Activated CD4-positive, alpha-beta T cell treated with anti-CD3 and anti-CD28 coated beads, Interleukin-2, amount 50 U/mL, for 48 hours (primary cell): ENCODE measurements at places on chromosomes 11 and 22.
A peak's percentile ranks its signal among the peaks of the same experiment; 100 is the strongest.

- no peak for DNase-seq
Observed at GRCh38 chr22:35687461-35687860, 30.2 kb upstream of the APOL5 start.

DNA sequence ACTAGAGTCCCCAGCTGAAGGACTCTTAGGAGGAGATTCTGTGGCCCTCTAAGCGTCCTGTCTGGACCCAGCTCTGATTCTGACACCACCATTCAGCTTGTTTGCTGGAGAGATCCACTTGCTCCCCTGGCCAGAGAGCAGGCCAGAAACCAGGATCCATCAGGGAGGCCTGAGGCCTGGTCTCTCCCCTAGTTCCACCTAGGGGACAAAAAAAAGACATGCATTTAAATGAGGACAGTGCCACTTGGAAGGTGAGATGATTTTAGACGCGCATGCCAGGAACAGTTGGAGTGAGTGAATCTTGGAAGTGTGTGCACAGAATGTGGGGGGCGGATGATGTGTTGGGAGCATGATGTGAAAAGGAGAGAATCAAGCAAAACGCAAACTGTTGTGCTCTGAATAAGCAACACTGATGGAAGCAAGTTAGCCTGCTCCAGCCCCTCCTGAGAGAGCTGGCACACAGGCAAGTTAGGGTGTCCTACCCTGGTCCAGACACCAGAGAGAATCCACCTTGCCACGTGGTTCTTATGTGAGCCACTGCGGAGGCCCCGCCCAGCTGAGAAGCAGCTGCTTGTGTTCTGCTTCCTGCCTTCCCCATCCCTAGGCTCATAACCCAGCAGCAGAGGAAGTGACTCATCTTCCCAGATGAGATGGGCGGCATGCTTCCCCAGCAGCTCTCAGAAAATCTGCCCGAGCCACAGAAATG lies 8.0 kb upstream of the SLCO2B1 start:
- DNase-seq: peak; percentile 85

GRCh38 chr22:31092161-31092560 lies 11.0 kb downstream of the SMTN start:
- DNase-seq: no peak

GRCh38 chr11:73334384-73335203 lies 26.5 kb downstream of the ARHGEF17 start:
- no peak for DNase-seq

GRCh38 chr22:32882774-32883530 lies 81.4 kb downstream of the TIMP3 start:
- no peak for DNase-seq

- no peak for DNase-seq
Observed at GRCh38 chr11:63551091-63551888, 11.9 kb downstream of the PLAAT2 start.

- DNase-seq: no peak
Observed at GRCh38 chr11:1161410-1162137, 3.8 kb downstream of the MUC5AC start.

GRCh38 chr11:69360606-69361005 lies 66.7 kb downstream of the MYEOV start:
- DNase-seq: no peak

DNA sequence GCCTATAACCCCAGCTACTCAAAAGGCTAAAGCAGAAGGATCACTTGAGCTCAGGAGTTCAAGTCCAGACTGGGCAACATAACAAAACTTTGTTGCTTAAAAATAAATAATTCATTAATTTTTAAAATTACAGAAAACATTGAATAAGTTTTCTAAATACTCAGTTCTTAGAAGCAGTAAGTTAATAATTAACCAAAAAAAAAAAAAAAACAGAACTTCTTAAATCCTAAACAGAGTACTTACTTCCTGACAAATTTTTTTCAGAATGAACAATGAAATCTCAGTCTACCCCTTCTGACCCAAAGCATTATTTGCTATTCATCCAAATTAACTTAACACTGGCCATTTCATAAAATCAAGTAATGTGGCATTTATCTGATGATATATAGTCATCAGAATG lies 65.4 kb upstream of the ARHGAP32 start:
- DNase-seq: no peak

DNA sequence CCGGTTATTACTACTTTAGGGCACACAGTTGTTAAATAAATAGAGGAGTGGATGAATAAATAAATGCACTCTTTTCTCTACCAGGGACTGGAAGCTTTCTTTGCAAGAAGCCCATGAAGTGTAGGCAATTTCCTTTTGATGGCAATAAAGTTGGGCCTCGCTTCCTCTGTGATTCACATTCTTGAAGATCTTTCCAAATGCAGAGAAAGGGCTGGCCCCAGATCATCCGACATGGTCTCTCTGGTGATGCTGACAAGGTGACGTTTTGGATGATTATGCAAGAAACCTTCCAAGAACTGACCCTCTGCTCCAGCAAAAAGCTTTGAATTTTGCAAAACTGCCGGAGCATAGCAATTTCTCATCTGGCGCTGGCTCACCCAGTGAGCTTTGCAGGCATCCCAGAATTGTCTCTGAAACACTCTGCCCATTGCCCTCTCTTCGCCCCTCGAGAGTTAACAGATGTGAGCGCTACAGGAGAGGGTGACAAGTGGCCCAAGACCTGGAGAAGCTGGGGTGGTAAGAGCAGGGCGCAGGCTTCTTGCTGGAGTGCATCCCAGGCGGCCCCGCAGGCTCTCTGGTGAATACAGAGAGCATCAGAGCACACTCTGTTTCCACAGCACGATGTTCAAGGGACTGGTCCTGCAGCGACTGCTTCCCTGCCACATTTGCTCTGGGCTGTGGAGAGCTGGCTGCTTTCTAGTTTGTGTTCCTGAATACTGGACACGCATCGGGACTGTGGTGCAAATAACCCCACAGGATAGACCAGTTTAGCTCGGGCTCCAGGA lies 11.5 kb upstream of the IFT27 start:
- DNase-seq: no peak

- peak; percentile 50 for DNase-seq
Observed at GRCh38 chr22:39907047-39907446, 6.2 kb downstream of the GRAP2 start.
